ENCODE measurements at places on chromosomes 6 and 20.
A peak's percentile ranks its signal among the peaks of the same experiment; 100 is the strongest.

DNA sequence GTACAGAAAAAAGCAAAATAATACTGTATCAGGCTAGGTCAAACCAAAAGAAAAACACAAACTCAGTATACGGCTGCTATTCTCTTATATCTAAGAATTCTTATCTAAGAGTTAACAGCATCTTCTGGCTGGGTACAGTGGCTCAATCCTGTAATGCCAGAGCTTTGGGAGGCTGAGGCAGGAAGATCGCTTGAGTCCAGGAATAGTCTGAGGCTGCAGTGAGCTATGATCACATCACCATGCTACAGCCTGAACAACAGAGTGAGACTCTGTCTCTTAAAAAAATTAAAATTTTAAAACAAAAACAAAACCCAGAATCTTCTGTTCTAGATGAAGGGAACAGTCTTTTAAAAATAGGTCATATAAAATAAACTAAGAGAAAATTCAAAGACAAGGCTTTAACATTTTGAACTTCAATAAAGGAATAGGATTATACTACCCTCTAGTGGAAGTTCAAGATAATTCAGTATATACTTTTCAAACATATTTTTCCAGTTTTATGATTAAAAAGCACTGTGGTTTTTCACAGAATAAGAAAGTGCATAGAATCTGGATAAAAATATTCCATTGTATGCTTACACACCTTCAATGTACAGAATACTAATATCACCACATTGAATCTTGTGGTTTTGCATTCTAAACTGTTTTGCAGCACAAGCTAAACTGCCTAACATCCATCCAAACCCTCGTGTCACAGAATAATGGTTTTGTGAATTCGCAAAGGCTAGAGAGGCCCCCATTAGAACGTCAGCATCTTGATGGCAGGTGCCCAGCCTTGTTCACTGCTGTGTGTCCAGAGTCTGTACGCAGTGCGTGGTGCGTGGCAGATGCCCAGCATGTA, 39.3 kb downstream of the DTNBP1 start:
- DNase-seq = no peak

GRCh38 chr6:6834356-6835222, 246.1 kb downstream of the LY86 start:
- DNase-seq = no peak

- no peak for DNase-seq
Observed at GRCh38 chr20:2585811-2586210, 49.4 kb downstream of the TMC2 start.

DNA sequence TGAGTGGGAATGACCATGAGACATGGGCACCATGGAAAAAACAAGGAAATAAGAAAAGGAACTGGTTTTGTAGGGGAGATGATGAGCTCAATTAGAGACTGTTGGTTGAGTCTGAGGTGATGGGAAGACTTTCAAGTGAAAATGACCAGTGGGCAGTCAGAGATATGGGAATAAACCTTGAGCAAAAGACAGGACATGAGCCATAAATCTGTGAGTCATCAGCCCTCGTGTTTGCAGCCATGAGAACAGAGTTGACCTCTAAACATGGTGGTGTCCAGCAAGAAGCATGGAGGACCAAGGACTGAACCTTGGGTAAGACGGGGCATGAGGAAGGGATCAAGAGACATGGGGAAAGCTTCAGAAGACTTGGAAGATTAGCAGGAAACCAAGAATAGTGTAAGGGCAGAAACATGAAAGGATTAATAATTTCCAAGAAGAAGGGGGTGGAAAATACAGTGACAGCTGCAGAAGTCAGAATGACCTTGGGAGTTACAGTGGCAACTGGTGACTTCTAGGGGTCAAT, 280.6 kb upstream of the PRDM1 start:
- DNase-seq = no peak

- DNase-seq = no peak
Observed at GRCh38 chr6:138609801-138610430, 110.6 kb upstream of the NHSL1 start.

- no peak for DNase-seq
Observed at GRCh38 chr20:31758991-31759390, 19.9 kb downstream of the TPX2 start.

GRCh38 chr6:155762649-155763048, 307.0 kb upstream of the NOX3 start:
- no peak for DNase-seq

DNA sequence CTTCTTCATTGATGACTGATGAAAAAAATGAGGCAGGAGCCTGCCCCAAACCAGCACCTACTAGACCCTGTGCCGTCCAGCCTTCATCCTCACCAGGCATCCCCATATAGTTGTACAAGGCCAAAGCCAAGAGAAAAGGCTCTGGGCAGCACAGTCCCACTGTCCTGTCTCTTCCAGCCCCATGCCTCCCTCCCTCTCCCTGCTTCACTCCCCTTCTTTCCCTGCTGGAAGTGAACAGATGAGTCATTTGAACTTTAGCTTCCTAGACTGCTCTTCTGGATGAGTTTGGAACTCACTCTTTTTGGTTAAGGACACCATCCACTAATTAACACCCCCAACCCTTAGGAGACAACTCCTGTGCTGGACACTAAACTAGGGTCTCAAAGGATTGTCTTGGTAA, 235.2 kb downstream of the LRFN2 start:
- DNase-seq = peak; percentile 3

DNA sequence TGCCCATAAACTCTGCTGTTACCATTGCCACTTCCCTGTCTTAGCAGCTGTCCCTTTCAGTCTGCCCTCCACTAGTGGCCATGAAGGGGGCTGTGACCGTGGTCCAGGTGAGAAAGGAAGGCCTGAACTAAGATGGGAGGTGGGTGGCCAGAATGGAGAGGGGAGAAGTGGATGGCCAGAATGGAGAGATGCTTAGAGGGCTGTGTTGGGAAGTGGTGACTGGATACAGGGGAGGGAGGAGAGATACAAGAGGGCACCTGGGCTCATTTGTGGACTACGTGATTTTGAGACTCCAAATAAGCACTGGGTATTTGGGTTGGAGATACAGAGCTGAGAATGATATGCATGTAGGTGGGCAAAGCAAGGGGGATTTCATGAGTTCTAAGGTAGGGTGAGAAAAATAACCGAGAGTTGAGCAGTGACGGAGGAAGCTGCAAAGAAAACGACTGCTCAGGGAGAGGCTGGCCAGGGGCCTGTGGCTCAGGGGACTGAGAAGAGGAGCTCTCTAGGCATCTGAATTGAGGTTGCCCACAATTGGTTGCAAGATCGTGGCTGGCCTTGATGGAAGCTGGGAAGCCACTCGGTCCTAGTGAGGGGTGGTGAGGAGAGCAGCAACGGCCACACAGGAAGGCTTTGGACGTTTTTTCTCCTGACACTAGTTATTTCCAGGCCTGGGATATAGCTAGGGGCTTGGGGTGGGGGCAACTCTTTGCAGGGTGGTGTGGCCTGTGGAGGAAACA, 36.9 kb downstream of the PANK2 start:
- DNase-seq = no peak

DNA sequence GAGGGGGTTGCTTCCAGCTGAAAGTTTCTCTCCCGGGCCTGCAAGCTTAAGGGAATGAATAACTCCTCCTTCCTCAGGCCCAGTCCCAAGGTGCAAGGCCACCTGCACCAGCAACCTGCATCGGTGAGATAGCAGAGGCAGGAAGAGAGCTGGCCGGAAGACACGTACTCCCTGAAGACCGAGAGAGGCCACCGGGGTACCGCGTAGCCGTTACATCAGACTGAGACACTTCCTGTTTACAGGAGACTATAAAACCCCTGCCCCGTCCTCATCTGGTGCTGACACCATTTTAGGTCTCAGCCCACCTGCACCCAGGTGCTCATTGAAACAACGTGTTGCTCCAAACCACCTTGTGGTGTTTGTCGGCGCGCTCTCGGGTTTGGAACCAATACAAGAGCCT, 60.5 kb upstream of the PRND start:
- no peak for DNase-seq

DNA sequence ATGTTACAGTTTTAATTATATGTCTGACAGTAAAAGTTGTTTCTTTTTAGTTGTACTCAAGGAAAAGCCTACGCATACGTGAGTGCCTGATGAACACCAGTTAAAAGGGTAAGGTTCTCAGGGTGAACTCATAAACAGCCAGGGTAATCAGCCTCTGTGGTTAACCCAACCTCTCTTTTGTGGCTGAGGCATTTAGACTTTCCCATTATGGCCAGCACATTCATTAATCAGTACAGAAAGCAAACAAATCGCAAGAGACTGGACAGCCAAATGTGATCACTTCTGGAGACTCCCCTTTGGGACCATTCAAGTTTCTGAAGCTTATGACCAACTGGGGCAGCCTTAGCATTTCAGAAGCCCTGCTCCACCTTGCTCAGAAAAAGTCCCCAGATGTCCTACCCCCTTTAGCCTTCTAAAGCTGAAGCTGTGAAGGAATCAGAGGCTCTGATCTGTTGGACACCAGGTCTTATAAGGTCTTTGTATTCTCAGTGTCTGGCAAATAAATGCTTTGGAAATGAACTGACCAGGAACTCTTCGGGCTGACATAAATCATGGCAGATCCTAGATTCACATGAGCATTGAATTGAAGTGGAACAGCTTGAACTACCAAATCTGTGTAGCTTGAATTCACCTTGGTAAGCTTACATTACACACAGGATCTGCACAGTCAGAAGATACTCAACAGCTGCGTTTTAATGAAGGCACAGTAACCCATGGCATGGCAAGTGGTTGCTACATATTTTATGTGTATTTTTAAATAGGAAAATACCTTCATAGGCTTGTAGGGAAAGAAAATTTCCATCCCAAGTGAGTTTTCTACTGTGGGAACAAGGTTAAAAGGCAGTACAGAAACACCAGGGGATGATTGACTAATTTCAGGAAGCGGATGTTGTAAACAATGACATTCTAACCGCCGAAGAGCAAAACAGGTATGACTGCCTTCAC, 18.7 kb downstream of the IL20RA start:
- DNase-seq = no peak

DNA sequence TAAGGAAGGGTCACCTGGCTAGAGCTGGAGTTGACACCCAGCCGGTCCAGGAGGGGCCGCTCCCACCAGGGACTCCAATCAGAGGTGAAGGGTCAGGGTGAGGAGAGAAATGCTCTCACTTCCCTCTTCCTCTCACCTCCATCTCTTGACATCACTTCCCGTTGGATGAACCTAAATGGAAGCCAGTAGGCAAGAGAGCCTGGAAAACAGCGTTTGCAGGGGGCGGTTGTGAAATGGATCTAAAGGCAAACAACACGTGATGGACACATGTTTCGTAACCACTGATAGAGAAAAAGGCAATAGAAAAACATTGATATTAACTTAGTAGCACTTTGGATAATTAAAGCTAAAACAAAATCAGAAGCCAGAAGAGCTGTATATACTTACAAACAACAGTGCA, 105.6 kb upstream of the FOXA2 start:
- DNase-seq = no peak

- DNase-seq = no peak
Observed at GRCh38 chr6:36070252-36070651, 42.6 kb downstream of the MAPK14 start.

- DNase-seq = no peak
Observed at GRCh38 chr6:71602385-71603007, 283.9 kb upstream of the RIMS1 start.

DNA sequence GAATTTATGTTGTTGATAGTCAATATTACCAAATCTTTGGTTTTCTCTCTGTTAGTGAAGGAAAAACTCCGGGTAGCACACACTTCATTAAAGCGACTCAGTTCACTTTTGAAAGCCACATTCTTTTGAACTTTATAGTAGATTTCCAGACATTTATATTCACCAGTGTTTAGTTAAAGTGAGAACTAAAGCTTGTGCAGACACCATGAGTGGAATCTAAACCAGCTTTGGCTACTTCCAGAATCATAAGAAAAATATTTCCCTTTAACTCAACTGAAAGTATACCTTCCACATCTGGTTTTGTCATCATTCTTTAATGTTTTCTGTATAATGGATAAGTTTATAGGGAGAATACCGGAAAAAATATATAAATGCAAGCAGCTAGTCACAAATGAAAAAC, 92.1 kb upstream of the COL21A1 start:
- no peak for DNase-seq

DNA sequence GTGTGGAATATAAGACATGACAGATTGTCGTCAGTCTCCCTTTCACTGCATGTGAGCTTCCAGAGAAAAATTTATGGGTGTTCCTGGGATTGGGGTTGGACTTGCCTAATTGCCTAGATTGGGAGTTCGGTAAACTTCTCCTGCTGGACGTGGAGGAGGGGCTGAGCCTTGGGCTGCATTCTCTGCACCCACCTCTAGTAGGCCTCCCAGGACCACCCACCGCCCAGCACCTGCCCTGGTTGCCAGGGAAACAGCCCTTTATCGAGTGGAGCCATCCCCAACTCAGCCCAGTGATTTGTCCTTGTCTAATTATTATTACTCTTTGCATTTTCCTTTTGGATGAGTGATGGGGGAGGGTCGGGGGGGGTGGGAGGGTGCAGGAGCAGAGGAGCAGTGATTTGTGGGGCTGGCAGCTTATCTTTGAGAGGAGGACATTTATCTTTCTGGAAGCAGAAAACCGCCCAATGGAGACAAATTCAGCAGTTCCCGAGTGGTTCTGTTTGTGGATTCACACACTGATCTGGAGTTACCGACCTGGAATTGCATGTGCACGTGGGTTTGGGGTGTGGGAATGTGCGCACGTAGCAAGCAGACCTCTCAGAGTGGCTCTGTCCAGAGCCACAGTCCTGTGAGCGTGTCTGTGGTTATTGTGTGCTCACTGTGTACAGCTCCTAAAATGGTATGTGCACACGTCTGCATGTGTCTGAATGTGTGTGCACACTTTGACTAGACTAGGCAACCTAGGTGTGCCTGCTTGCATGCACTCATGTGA, 104.5 kb downstream of the DHX35 start:
- DNase-seq = peak; percentile 40

- no peak for DNase-seq
Observed at GRCh38 chr20:52621401-52621800, 350.8 kb upstream of the TSHZ2 start.

DNA sequence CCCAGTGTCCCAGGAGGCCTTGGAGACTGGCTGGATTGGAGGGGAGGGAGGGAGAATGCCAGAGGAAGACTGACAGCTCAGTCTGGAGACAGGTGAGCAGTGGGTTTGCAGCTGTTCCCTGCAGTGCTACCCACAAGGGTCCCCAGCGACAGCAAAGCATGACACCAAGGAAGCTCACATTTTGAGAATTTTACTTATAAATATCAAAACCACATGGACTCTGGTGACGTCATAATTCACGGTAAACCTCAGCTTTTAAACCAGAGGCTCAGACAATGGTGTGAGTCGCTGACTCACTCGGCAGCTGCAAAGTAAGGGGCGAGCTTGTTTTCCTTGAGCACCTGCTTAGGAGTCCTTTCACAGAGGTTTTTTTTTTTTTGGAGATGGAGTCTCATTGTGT, 65.2 kb downstream of the THBS2 start:
- DNase-seq = no peak

GRCh38 chr6:56913285-56914074, 41.4 kb upstream of the BEND6 start:
- no peak for DNase-seq

DNA sequence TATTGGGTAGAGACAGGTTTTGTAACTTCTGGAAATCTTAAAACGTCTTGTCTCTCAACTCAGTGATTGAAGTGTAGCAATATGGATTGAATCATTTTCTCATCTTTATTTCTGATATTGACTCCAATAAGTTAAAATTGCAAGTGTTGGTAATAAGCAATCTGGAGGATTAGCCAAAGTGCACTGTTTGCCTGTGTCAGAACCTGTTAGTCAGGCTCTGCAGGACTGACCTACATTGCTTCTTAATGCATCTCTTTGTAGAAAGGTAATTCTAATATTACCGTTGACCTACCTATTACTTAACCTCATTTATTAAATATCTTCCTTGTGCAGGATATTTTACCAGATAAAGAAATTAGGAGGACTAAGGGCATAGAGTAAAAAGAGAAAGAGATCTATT, 484.0 kb upstream of the CITED2 start:
- no peak for DNase-seq

GRCh38 chr6:95804847-95805541, 210.8 kb upstream of the FUT9 start:
- no peak for DNase-seq
